Progenitor cell of endocrine pancreas (in vitro differentiated cells): ENCODE measurements at places on chromosomes 16 and 17.

DNA sequence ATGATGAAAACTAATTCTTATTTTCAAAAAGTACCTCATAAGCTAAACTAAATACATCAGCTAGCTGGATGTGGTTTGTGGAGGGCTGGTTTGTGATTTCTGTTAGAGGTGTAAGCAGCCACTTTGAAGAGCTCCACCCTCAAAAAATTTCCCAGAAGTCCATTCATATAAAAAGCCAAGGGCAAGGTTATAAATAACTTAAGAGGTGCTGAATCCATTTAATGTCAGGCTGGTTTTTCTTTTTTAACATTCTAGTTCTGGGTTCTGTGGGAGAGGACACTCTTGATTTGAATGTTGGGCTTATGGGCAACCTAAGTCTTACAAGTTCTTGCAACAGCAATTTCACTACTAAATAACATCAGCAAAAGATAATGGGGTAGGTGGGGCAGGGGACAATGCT, 3.4 kb upstream of the WIPI1 start:
- no peak for DNase-seq

GRCh38 chr17:27339198-27339835, 45.4 kb downstream of the WSB1 start:
- DNase-seq, result no peak

- DNase-seq, result no peak
Measured at GRCh38 chr16:87048730-87049115, 268.5 kb downstream of the C16orf95 start.

GRCh38 chr16:75502916-75503605, 7.8 kb upstream of the CHST6 start:
- no peak for DNase-seq

DNA sequence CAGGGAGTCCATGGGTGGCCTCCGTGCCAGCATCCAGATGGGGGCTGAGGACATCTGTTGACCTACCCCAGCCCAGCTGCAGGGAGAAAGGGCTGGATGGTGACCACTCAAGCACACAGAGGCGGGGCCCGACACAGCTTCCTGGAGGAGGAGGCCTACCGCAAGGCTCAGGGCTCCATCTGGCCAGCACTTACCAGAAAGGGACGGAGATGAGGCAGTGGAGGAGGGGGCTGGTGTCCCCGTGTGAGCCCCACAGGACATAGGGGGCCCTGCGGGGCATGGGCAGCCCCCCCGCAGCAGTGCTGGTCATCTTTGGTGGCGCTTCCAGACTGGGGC, 147.5 kb upstream of the CIBAR2 start:
- no peak for DNase-seq

GRCh38 chr17:82846061-82846691, 6.4 kb upstream of the ZNF750 start:
- no peak for DNase-seq

DNA sequence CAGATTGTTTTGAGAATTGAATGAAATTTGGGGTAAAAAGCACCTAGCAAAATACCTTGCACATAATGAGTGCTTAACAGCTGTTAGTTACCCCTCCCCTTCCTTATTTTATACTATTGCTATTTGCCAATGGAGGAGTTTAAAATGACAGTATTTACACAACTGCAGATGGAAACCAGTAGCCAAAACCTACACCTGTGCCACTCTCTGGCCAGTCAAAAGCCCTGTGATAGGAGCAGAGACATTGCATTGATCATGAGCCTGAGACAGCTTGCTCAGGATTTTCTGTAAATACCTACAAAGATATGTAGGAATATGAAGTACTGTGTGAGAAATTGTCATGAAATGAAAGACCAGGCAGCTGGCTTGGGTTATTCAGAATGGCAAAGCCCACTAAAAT, 115.3 kb upstream of the HLF start:
- no peak for DNase-seq

- no peak for DNase-seq
Measured at GRCh38 chr17:17999364-18000029, 26.8 kb downstream of the DRC3 start.

DNA sequence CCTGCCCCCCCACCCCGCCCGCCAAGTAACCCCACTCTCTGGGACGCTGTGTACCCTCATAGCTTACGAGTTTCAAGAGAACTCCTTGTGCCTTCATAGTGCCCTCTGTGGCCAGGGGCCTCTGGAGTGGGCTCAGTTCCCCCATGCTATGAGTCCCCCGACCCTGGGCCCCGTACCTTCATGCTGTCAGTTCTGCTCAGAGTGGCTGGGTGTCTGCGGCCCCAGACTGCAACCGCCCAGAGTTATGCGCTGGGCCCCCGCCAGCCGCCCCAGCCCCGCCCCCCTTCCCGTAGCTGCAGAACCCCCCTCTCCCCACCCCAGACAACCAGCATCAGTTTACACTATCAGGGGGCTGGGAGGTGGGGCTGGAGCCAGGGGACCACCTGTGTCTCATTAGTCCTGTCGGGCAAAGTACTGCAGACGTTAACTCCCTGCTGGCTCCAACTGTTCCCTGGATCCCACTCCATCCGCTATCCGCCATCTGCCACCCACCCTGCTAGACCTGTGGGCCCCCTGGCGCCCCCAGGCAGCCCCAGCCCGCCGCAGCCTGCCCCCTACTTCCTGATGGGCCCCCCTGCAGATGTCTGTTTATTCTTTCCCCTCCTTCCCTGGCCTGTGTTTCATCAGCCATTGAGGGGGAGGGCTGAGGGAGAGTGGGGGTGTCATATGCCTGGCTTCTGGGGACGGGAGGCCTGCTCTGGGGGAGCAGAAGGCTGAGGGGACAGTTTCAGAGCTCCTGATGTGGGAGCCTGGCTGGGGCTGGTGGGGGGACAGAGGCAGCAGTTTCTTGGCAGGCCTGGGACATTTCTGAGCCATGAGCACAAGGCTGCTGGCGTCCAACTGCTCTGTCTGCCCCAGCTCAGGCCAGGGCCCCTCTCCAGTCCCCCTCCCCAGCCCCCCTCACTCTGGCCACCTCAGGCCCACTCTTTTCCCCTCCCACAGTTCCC, at the start of gene MFAP4:
MFAP4 (minus strand) TSS at position 217 of the 947 bp plus-strand sequence; CDS start at position 182, 35 bp downstream.
- no peak for DNase-seq

GRCh38 chr16:57023541-57024249, 34.3 kb downstream of the NLRC5 start:
- no peak for DNase-seq

DNA sequence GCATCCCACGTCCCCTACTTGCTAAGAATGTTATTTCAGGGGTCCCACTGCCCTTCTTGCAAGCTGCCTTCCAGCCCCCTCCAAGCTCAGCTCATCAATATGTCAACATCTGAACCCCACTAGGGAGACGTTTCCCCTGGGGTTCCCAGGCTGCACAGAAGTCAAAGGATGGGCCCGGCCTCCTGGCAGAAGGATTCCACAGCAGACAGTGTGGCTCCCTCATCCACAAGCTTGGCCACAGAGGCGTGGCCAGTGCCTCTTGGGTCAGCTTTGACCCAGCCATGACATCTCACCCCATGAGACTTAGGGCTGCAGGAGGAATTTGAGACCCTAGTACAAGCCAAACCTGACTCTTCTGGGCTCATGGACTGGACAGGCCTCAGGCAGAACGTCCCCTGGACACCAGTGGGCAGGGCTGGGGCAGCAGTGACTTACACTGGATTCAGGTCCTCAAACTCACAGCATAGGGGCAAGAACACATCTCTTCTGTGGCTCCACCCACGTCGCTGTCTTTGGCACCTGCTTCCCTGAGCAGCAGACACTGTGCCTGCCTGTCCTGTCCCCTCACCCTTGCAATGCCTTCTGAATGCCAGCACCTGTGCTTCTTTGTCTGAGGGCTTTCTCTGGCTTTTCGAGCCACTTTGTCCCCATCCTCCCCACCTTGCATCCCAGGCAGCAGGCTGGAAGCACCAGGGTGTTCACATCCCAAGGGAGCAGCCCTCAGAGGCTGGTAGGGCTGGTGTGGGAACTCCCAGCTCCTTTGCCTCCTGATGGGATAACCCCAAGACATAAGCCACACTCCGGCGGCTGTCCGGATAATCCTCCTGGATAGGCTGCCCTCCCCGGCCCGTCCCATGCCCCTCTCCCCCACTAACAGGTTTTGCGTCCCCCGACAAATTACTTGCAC, 56.0 kb upstream of the ENPP7 start:
- no peak for DNase-seq

DNA sequence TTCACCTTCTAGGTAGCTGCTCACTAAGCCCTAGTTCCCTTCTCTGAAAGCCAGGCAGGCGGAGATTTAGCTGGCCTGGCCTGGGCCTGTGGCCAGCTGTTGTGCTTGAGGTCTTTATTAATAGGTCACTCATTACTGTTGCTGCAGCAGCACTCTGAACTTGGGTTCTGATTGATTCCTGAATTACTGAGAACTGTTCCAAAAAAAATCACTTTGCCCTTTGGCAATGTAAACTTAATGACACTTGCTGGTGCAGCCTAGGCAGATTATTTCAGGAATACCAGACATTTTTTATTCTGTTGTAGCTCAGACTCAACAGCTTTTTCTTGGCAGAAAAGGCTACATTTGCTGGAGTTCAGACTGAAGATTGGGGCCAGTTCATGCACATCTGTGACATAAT, 2.7 kb downstream of the TOM1L1 start:
- DNase-seq, result no peak

- no peak for DNase-seq
Measured at GRCh38 chr16:21667575-21667974, 3.8 kb downstream of the OTOA start.

DNA sequence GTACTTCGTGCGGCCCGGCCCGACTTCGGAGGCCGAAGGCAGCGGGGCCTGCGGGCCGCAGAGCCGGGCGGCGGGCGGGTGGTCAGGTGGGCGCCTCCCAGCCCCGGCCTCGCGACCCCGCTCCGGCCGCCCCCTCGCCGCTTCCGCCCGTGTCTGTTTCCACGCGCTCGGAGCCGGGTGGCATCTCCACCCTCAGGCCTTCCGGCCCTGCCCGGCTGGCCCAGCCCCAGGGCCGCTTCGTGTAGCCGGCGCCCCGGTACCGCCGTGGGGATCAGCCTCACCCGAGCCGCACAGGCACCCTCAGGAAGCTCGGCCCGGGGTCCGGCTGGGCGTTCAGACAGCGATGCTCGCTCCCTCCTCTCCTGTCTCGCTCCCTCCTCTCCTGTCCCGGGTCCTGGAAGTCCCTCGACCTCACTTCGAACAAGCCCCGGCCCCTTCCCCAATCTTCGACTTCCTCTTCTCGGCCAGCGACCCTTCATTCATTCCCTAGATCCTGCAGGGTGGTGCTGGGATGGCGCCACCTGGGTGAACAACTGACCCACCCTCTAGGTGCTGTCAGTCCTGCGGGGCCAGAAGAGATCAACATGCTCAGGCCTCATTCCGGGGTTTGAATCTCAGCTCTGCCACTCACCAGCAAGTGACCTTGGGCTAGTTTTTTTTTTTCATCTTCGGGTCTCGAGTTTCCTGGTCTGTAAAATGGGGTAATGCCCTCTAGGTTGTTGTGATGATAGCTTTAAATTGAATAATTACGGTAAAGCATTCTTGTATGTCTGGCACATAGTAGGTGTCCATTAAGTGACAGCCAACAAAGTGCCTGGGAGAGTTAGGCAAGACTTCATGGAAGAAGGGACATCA, 610 bp downstream of the VPS4A start:
- peak; percentile 43 for DNase-seq

DNA sequence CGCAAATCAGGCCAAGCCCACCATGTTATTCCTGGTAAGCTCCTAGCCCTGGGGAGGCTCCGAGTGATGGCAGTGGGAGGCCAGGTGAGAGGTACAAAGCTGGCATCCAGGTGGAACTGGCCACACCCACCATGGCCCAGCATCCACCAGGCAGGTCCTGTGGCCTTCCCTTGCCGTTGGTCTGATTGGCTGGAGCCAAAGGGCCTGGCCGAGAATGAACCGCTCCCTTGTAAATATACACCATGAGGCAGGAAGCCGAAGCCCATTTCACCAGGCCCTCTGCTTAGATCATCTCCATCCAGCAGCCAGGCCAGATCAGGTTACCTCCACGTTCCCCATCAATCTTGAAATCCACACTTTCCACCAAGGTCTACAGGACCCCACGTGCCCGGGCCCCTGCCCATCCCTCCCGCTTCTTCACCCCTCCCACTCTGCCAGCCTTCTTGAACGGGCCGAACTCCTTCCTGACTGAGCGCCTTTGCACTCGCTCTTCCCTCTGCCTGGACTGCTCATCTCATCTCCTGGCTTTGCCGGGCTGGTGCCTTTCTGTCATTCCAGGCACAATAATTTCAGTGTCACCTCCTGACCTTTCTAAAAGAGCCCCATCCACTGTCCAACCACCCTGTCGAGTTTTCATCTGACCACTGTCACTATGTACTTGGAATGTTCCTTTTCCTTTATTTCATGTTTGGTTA, 5.8 kb downstream of the SOCS1 start:
- no peak for DNase-seq

DNA sequence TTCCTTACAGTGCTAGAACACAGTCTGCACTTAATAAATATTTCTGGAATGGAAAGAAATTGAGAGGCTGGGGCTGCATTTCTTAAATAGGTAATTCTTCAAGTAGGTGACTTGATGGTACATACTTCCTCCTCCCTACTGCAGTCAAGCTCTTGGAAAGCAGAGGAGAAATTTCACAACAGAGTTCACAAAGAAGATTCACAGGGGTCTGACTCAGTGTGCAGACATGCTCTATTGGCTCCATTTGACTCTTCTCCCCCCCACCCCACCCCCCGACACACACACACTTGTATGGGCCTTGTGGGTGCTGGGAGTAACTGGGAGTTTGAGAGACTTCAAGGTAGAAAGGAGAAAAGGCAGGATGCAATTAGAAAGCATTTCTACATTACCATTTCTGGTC, 6.2 kb upstream of the MYOCD start:
- no peak for DNase-seq

DNA sequence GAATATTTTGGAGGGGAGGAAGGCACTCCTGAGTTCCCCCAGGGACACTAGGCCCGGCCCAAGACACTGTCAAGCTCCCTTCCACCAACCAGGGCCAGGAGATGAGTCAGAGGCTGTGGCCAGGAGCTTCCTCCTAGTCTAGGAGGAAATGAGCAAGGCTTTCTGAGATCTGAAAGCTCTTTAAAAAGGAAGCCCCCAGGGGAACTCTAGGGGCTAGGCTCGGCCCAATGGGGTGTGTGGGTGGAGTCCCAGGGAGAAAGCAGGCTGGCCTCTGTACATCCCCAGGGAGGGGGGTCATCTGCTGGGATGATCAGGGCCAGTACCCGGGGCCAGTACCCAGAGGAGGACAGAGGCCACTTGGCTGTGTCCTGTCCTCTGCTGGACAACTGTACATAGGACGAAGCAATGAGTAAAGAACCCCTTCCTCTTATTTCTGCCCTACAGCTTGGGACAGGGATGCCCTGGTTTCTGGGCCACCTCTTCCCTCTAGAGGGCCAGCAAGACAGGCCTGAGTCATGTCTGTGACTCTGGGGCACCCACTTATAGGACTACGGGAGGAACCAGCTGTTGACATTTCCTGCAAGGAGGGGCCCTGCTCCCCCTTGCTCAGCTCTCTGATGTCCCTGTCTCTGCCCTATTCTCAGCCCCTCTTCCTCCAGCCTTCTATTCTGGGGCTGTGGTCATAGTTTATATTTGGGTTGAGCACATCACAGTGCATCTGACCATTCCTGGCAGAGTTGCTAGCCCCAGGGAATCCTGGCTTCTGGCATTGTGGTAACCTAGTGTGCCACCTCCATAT, 2.7 kb downstream of the FHOD1 start:
- no peak for DNase-seq

- peak; percentile 18 for DNase-seq
Measured at GRCh38 chr16:19179546-19180490, 11.8 kb downstream of the SYT17 start.
